ENCODE measurements at places on chromosomes 3 and 15. TPM values are rescaled to one million over a fixed set of nuclear protein-coding genes. Genes with fewer than 3 reads are reported as not detected.

NTRK3 gene
- 0.78 TPM for total RNA-seq

ALDH1A3 gene
- total RNA-seq = not detected

SFMBT1 gene
- 20.3 TPM for total RNA-seq

C3orf38 gene
- total RNA-seq = 22.4 TPM

FSIP1 gene
- 0.32 TPM for total RNA-seq

LMAN1L gene
- not detected for total RNA-seq

MEGF11 gene
- not detected for total RNA-seq

CPLX3 gene
- total RNA-seq = 0.11 TPM

ARL8B gene
- 44.7 TPM for total RNA-seq

GRCh38 chr3:3260870-3261269 is 81.4 kb upstream of the CRBN start:
- H3K4me1 ChIP-seq = no peaks in the 10 kb centered on the region
- no peak overlapping the region for H3K27ac ChIP-seq
- no peak for DNase-seq
- peaks cover 2% of the 10 kb centered on the region for H3K27me3 ChIP-seq
- H3K36me3 ChIP-seq = no peaks in the 10 kb centered on the region

GRCh38 chr3:101634591-101635196 is 42.2 kb downstream of the ZBTB11 start:
- H3K36me3 ChIP-seq = no peaks in the 10 kb centered on the region
- no peak overlapping the region for H3K27ac ChIP-seq
- no peaks in the 10 kb centered on the region for H3K27me3 ChIP-seq
- no peak overlapping the region for H3K4me3 ChIP-seq
- DNase-seq = no peak

DNA sequence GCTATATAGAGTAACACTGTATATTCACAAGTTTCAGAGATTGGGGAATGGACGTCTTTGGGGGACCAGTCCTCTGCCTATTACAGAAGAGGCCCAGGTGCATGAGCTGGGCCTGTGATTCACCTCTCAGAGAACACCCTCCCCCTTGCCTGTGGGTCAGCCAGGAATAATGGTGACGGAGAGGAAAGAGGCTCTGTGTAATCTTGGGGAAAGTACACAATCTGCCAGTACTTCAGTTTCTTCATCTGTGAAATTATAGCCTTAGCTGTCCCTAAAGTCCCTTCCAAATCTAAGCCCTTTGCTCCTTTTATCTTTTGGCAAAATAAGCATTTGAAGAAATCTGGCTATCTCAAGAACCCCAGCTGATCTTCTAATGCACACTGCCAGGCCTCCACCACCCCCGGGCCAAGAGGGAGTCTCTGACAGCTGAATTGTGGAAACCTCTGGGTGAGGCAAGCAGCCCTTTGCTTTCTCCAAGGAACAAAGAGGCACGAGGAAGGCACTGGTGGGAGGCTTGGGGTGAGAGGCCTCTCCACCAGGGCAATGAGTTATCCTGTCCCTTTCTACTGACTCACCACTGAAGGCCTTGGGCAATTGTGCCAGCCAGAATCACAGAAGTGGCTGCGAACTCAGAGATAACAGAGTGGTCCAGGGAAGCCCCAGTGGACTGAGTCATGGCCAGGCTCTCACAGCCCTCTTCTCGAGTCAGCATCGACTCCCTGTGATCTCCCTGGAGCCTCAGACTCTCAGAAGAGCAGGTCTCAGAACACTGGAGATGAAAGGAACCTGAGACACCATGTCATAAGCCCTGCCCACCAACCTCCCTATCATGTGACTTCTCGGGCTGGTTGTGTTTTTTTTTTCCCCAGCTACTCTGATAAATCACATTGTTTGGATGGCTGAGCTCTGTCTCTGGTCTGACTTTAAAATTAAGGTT is 31.8 kb downstream of the CCNL1 start:
- H3K36me3 ChIP-seq = no peaks in the 10 kb centered on the region
- H3K4me3 ChIP-seq = peak overlapping the region; percentile 57
- peak overlapping the region; percentile 95 for H3K27ac ChIP-seq

- no peaks in the 10 kb centered on the region for H3K27me3 ChIP-seq
- no peaks in the 10 kb centered on the region for H3K36me3 ChIP-seq
- DNase-seq = no peak
- H3K27ac ChIP-seq = no peak overlapping the region
Measured at GRCh38 chr15:80712956-80713355, 17.8 kb downstream of the ABHD17C start.

DNA sequence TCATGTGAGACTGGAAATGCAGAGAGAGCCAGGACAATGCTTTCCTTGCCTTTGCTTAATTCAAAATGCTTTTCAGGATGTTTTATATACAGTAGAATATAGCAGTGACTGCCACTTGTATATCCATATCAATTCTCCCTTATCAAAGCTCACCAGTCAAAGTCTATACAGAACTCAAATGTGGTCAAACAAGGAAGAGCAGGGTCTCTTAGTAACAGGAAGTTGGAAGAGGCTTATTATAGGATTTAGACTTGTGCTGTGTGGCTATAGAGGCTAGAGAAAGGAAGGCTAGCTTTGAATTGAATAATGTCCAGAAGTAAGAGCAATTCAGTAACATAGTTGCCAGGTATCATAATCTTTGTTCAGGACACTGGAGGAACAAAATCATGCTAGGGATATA is 4.4 kb upstream of the SI start:
- no peaks in the 10 kb centered on the region for H3K4me1 ChIP-seq
- DNase-seq = no peak
- H3K4me3 ChIP-seq = no peak overlapping the region
- no peaks in the 10 kb centered on the region for H3K36me3 ChIP-seq
- no peak overlapping the region for H3K27ac ChIP-seq

GRCh38 chr3:182902236-182902635 is 78.1 kb downstream of the DCUN1D1 start:
- no peak overlapping the region for H3K27ac ChIP-seq
- H3K4me1 ChIP-seq = no peaks in the 10 kb centered on the region
- H3K36me3 ChIP-seq = peaks cover 22% of the 10 kb centered on the region
- H3K4me3 ChIP-seq = no peak overlapping the region
- no peaks in the 10 kb centered on the region for H3K27me3 ChIP-seq

- no peaks in the 10 kb centered on the region for H3K27me3 ChIP-seq
- no peak overlapping the region for H3K27ac ChIP-seq
- H3K36me3 ChIP-seq = no peaks in the 10 kb centered on the region
- DNase-seq = no peak
Measured at GRCh38 chr15:77499087-77499760, 78.5 kb downstream of the HMG20A start.

DNA sequence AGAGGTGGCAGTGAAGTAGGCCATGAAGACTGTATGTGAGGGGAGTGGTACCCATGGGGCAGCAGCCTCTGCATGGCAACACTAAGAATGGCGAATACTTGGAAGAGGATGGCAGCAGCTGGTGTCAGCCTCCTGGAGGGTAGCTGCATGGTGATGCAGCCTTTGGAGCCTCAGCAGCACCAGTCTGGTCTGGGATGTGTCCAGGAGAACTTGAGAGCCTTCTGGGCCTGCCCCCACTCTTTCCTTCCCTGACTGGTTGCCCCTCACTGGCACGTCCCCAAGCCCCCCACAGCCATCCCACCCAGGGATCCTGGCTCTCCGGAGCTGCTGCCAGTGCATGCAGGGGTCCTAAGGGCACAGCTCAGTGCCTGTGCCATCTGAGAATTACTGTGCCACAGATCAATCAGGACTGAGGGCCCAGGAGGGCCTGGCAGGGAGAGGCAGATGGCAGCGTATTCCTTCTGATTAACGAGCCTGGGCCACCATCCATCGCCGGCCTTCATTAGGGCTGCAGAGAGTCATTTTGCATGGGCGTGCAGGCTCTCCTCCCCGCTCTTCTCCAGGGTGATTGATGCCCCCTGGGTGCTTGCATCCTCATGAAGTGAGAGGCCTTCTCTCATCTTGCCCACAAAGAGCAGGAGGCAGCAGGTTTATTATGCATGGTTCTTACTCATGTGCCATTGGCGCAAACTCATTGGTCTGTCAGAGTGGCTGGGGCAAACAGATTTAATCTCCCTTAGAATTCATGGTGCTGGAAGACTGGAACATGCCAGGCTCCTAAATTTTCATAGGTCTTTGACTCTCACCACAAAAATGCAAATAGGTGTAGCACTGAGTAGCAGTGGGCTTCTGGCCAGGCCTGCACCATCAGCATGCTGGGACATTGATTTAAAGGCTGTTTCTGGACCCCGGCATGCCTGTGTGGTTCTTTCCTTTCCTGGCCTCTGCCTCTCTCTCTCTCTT is 116.8 kb downstream of the EPHB1 start:
- DNase-seq = no peak
- no peak overlapping the region for H3K27ac ChIP-seq
- H3K4me3 ChIP-seq = no peak overlapping the region
- H3K36me3 ChIP-seq = no peaks in the 10 kb centered on the region

DNA sequence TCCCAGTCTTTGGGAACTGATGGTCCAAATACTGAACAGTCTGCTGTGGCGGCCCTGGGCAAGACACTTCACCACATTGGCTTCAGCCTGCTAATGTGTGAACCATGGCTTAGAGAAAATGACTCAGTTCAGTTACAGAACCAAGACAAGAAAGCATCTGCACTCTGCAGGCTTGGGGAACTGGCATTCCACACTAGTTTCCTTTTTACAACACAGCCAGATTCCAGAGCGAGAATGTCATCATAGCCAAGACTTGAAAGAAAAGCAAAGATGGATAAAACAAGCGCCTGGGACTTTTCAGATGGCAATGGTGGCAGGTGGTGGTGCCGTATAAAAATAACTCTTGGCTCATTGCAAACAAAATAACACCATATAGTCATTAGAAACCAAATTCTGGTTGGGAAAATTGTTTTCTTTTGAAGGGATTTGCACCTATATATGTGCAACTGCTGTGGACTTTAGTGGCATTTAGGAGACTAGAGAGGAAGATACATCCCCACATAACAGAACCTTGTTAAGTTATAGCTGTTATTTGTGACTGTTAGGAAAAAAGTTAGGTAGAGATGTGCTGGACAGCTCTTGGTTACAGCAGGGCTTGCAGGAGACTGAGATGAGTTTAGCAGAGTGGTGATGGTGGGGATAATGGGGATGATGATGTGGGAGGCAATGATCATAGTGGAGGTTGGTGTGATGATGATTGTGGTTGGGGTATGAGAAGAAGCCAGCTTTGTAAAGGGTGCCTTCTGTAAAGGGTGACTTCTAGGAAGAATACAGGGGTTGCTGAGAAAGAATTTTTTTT is 273.6 kb downstream of the THRB start:
- H3K4me1 ChIP-seq = no peaks in the 10 kb centered on the region
- no peaks in the 10 kb centered on the region for H3K36me3 ChIP-seq
- DNase-seq = no peak
- no peak overlapping the region for H3K4me3 ChIP-seq
- no peak overlapping the region for H3K27ac ChIP-seq
- peaks cover 8% of the 10 kb centered on the region for H3K27me3 ChIP-seq

- DNase-seq = no peak
- no peak overlapping the region for H3K4me3 ChIP-seq
- H3K36me3 ChIP-seq = no peaks in the 10 kb centered on the region
- no peak overlapping the region for H3K27ac ChIP-seq
- peaks cover 12% of the 10 kb centered on the region for H3K27me3 ChIP-seq
Measured at GRCh38 chr3:125398952-125399351, 23.8 kb upstream of the ZNF148 start.

DNA sequence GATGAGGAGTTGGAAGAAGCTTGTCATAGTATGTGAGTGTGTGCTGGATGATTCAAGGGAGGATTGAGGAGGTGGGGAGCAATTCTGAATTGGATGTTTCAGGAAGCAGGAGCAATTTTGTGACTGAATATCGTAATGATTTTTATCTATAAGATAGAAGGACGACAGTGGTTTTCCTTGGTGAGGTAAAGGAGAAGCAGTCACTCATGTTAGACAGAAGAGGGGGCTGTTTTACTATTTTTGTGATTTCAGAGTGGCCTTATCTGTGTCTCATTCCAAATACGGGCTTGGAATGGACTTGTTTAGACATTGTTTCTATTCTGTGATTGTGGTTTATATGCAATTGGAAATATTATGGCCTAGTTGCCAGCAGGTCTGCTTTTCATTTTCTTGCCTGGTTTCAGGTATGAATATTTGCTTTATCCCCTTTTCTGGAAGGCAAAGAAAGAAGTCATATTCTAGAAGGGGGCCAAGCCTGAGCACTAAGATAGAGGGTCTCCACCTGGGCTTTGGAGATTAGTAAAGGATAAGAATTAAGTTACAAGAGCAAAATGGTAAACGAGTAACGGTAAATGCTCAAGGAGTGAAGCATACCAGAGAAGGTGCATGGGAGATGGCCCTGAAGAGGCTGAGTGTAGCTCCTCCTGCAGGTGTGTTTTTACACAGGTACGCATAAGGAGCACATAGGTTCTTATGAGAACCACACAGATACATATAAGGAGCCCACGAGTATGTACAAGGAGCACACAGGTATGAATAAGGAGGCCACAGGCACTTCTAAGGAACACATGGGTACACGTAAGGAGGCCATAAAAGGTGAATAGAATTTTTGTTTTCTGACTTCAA is 124.6 kb upstream of the KCNAB1 start:
- no peak for DNase-seq
- H3K27me3 ChIP-seq = no peaks in the 10 kb centered on the region
- H3K4me3 ChIP-seq = no peak overlapping the region

DNA sequence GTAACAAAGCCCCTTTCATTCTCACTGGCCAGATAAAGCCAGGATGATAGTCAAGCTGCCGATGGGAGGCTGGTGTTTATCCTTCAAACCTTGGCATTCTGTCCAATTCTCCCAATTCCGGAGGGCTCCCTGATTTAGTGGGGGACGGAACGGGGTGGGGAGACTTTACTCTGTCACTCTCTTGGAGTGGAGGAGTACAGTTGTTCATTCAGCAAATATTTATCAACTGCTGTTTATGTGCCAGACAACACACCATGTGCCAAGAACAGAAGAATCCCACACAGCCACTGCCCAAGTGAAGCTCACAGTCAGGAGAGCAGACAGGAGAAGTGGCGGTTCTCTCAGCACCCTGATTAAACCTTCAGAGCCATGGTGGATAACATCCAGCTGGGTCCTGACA is 63.3 kb downstream of the WNT5A start:
- no peaks in the 10 kb centered on the region for H3K27me3 ChIP-seq
- no peak overlapping the region for H3K27ac ChIP-seq
- no peak overlapping the region for H3K4me3 ChIP-seq
- H3K36me3 ChIP-seq = no peaks in the 10 kb centered on the region

DNA sequence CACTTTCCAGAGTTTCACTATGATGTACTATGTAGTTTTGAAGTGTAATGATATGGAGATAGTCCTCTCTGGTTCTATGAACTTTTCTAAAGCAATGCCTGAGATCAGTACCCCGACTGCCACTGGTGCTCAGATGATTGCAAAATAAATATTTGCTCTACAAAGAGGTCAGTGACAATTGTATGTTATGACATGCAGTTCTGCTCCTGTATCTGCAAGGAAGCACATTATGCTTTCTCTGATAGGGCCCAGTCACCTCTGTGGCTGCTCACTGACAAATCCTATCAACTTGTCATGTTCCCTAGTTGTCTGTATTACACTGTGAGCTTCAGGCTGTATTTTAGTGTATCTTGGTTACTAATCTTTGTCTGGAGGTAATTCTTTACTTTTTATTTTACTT is 362.6 kb downstream of the ROBO1 start:
- DNase-seq = no peak
- no peaks in the 10 kb centered on the region for H3K27me3 ChIP-seq
- H3K27ac ChIP-seq = no peak overlapping the region
- no peaks in the 10 kb centered on the region for H3K36me3 ChIP-seq
- no peak overlapping the region for H3K4me3 ChIP-seq

Measured in activated CD4-positive, alpha-beta T cell treated with anti-CD3 and anti-CD28 coated beads for 36 hours (primary cell).